Activated naive CD4-positive, alpha-beta T cell treated with anti-CD3 and anti-CD28 coated beads, Interleukin-2, amount 50 U/mL, for 16 hours (primary cell): ENCODE measurements at places on chromosomes 5 and 9.

DNA sequence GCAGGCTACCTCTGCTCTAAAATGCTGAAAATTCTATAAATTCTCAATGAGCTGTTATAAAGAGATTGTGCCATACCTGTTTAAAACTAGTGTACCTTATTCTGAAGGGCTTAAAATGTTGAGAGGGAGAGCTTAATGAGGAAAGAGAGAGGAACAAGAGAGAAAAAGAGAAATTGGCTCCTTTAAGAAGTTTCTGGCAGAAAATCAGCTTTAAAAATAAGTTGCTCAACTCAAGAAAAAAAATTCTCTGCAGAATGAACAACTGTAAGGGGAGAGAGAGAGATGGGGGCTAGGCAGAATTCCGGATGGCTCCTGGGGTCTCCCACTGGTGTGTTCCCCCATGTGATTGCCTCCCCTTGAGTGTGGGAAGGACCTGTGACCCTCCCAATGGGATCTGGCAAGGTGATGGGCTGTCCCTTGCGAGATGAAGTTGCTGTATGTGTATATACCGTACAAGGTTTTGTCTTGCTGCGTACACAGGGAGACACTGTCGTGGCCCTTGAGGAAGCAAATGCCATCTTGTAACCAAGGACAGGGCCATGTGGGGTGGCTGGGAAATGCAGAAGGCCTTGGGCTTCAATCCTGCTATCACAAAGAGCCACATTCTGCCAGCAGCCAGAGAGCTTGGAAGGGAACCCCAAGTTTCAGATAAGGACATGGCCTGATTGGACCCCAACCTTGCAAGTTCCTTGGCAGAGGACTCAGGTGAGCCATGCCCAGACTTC lies 64.3 kb upstream of the S1PR3 start:
- DNase-seq = no peak

GRCh38 chr9:131197160-131197911 lies 72.0 kb downstream of the NUP214 start:
- DNase-seq = no peak

DNA sequence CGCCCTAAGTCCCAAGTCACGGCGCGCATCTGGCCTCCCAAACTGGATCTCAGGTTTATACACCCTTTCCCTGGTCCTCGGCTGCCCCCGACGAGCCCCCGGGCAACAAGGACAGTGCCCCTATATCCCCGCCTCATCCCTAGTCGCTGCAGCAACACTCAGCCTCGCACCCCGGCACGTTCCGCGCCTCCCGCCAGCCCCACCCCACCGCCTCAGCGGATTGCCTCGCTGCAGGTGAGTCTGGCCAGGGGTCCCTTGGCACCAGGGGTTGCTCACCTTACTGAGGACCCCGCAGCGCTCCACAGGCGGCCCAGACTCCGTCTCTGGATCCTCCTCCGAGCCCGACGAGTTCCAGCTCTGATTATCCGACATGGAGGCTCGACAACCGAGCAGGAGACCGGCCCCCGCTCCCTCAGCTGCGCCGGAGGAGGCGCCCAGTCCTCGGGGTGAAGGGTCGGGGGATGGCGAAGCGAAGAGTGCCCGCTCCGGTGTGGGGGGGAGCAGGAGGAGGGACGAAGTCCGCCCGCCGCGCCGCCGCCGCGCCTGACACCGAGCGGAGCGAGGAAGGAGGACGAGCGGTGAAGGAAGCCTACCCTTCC lies 494 bp downstream of the CERT1 start:
- DNase-seq = peak; percentile 57

GRCh38 chr5:172530406-172530805 lies 76.1 kb upstream of the SH3PXD2B start:
- no peak for DNase-seq

DNA sequence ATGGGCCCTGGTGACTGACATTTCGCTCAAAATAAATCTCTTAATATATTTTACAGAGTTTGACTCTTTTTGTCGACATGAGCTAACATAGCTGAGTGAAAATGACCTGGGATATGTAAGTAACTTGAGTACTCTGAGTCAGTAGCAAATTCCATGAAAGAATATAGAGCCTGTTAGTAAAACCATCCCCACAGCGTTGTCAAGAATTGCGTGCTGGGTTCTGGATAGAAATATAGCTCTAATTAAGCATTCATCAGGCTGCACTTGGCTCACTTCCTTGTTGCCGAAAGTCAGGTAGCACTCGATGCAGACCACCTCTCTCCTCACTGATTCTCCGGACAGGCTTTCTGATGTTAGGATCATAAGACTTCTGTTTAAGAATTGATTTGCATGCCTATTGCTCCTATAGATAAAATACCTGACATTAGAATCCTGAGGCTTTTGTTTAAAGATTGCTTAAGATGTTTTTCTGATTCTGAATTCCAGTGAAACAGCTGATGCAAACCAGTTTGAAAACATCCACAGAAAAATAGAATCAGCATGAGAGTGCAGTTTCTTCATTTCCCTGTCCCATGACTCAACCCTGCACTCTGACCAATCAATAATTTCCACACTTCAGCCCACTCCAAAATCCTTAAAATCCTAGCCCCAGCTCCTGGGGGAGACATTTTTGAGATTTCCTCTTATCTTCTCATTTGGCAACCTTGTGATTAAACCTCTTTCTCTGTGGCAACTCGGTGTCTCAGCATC lies 310.6 kb downstream of the DIRAS2 start:
- DNase-seq = no peak
